ENCODE measurements at places on chromosomes 7 and 10.

GRCh38 chr7:100674411-100675104 lies 1.0 kb downstream of the GNB2 start:
- peak; percentile 14 for DNase-seq

GRCh38 chr7:52831321-52831720 lies 204.1 kb upstream of the POM121L12 start:
- DNase-seq, result no peak

DNA sequence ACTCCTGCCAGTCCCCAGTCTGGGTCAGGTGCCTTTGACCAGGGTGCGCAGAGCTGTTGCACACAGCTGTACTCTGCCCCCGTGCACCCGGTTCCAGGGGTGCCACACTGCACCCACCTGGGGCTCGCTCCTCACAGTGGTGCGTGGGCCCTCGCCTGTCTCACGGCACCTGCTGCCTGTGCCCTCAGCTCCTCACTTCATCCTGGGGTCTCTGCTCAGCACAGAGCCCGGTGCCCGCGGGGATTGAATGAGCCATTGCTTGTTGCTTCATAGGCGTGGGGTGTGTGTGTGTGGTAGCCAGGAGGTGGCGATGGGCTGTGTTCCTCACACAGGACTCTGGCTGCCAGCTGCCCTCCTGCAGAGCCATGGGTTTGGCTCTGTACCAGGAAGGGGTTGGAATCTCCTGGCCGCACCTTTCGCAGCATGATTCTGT lies 18.5 kb downstream of the EIF3B start:
- DNase-seq, result no peak

DNA sequence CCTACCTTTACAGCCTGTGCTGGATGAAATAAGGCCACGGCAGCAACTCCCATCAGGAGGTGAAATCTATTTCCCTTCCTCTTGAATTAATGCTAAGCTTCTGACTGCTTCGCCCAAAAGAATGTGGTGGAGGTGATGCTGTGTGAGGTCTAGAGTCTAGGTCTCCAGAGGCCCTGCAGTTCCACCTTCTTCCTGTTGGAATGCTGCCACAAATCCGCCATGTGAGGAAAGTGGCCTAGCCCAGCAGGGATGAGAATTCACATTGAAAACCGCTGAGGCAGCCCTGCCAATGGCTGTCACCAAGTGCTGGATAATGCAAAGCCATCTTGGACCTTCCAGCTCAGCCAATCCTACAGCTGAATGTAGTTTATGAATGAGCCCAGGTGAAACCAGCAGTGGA lies 28.0 kb downstream of the RHOBTB1 start:
- no peak for DNase-seq

DNA sequence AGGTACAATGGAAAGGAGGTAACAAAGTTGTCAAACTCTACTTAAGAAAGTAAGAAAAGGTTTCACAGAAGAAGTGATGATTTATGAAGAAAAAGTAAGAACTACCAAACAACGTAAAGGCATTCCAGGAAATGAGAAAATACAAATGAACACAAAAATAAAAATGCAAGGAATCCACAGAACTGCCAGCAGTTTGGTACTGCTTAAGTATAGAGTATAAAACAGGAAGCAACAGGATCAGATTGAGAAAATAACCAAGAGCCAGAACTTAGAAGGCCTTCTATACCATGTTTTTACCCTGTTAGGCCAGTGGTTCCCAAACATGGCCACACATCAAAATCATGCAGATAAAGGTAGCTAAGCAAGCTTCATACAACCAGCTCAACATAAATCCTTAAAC lies 9.2 kb downstream of the NDUFA5 start:
- DNase-seq, result no peak

DNA sequence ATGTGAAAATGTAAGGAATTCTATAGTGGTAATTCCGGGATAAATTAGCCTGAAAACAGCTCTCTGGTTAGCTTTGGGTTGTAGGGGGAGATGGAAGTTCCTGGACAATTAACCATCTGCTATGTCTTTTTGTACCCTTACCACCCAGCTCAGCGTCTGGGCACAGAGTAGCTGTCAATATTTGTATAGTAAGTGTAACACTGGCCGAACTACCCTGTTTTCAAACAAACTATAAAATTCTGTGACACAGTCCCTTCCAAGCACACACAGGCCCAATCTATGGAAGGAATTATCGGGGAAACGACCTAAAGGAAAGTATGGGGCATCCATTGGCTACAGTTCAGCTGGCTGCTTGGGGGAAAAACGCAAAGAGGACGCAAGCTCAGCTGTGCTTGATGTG lies 869 bp upstream of the LHFPL3 start:
- DNase-seq, result no peak

GRCh38 chr10:102869258-102870198 lies at the start of gene AS3MT:
Gene AS3MT, plus strand, starts transcription at chr10:102869470. Its CDS starts 123 bp downstream, at chr10:102869593.
- DNase-seq, result peak; percentile 8

DNA sequence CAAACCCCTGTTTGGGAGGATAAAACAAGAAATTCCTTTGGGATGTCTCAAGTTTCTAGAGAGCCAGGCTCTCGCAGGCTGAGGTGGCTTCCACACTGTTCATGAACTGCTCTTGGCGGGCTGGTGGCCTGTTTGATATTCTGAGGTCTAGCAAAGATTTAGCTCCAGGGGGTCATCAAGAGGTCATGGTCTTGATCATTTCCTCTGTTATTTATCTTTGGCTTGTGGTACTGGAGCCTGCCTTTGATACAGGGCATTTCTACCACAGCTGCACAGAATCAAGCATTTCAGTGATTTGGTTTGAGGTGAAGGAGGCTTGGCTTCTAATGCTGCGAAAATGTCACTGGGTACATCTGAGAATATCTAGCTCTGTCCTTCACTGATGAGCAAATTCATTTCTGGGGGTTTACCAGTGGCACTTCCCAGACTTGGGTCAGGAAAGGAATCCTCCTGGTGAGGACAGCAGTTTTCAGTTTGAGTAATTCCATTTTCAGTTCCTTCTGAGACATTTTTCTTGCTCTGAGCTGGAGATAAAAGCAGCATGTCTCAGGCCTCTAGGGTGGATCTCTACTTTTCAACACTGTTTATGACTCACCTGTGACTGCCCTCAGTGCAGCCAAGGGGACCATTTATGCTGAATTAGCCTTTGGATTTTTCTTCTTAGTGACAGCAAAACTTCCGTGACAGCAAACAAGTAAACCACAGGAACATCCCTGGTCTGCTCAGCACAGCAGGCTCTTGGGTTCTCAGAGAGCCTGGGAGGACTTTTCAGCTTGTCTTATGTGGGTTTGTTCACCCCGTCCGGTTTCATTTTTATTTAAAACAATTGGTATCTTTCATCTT lies 312.0 kb downstream of the RNLS start:
- no peak for DNase-seq

All from NCI-H1694 (cell line).